ENCODE measurements at places on chromosomes 1 and 21. TPM values are rescaled to one million over a fixed set of nuclear protein-coding genes. Genes with fewer than 3 reads are reported as not detected.

- DNase-seq: no peak
Measured at GRCh38 chr1:31199236-31199790, 40.4 kb downstream of the NKAIN1 start.

DNA sequence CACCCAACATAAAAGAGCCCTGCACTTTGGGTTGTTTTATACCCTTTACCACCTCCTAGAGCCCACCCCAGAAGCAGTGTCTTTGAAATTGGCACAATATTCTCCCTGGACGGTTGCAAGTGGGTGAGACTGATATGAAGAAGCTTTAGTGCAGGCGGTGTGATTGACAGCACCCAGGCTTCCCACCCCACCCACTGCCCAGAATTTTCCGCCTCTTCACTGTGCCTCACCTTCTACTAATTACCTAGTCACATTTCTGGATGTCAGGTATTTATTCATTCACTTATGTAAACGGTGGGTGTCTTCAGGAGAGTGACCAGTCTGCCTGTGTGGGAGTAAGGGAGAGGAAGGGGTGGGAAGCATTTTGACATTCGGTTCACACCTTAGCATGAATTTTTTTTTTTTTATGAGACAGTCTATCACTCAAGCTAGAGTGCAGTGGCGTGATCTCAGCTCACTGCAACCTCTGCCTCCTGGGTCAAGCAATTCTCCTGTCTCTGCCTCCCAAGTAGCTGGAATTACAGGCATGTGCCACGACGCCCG is 1.7 kb upstream of the FAM89A start:
- DNase-seq: no peak

- no peak for DNase-seq
Measured at GRCh38 chr1:230204842-230205241, 137.8 kb downstream of the GALNT2 start.

GRCh38 chr1:153832293-153832692 is 57.1 kb downstream of the SLC27A3 start:
- no peak for DNase-seq

DNA sequence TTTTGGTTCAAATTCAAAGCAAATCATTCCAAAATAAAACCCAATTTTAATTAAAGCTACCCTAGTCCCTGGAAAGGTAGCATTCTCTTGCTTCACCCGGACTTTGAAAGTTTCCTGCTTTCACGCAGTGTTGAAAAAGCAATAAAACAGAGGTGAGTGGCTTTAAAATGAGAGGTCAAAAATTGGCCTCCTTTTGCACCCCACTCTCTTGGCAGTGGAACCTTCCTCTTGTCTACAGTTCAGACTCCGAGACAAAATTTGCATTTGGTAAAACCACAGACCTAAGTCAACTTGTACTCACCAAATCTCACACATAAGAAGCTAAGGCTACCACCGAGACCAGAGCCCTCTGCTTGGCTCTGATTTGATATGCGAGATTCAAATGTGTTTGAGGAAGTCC is 252.7 kb downstream of the TTLL7 start:
- DNase-seq: no peak

DNA sequence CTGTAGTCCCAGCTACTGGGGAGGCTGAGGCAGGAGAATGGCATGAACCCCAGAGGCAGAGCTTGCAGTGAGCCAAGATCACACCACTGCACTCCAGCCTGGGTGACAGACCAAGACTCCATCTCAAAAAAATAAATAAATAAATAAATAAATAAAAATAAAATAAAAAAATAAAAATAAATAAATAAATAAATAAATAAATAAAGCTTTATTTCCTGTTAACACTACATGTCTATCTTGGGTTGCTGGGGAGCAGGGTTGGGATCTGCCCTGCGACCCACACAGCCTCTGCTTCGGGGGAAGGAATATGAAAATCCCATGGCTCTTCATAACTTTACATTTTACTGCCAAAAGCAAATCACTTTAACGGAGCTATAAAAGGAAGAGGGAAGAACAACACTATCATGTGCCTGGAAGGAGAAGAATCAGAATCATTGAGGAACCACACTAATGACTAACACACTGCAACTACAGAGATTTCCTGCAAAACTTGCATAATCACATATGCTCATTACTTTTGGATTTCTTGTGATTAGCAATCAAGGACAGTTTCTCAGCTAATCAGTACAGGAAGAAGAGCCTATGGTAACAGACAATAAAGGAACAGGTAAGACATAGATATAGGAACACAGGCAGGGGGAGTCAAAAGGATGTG is 72.8 kb upstream of the CD55 start:
- DNase-seq: no peak

- no peak for DNase-seq
Measured at GRCh38 chr21:39640754-39641153, 28.0 kb downstream of the B3GALT5 start.

GRCh38 chr1:110770832-110771231 is 96.1 kb upstream of the KCNA3 start:
- no peak for DNase-seq

- DNase-seq: no peak
Measured at GRCh38 chr1:173024543-173024942, 26.2 kb downstream of the TNFSF18 start.

GRCh38 chr1:67085326-67085725 is 31.4 kb upstream of the SLC35D1 start:
- DNase-seq: no peak

DNA sequence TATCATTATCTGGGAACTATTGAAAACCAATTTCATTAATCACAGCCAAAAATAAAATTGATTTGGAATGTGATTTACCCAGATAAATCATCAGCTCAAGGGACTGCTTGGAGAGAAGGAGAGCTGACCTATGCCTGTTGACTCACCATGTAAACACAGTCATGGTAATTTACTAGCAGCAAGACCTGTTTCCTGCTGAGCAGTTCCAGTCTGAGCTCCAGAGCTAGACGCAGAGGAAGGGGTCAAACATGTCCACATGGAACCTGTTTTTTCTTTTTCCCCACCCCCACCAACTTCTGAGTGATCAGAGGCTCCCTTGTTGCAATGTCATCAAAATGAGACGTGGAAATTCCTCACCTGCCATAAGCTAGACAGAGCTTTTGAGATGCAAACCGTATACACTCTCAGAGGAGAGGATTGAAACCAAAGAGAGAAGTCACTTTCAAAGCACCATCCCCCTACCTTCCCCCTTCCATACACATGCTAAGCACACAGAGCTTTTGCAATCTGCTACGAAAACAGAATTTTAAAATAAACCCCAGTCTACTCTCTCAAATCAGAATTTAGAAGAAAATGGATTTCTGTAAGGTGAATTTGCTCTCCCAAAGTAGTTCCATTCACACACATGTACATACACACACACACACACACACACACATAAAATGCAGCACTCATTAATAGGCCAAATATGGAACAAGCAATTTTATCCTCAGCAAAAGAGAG is 55.9 kb upstream of the PTGFRN start:
- peak; percentile 30 for DNase-seq

- DNase-seq: no peak
Measured at GRCh38 chr1:3106216-3106615, 37.2 kb downstream of the PRDM16 start.

- DNase-seq: no peak
Measured at GRCh38 chr21:25647647-25648046, 8.6 kb downstream of the JAM2 start.

DNA sequence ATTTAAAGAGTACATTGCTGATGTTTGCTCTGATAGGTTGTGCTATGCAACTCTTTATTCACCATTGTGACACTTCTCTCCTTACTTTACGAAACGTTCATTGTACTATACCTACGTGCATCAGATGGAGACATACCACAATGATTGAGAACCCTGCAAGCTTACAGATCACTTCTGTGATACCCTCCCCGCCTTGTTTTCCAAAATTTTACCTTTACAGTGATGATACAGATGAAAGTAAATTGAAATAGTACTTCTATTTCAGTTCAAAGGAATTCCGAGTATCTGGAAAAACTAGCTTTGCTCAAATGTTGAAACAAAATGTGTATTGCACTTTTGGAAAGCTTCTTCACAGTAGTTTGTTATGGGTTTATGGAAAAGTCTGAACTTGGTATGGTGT is 3.3 kb downstream of the OR14K1 start:
- DNase-seq: no peak

- no peak for DNase-seq
Measured at GRCh38 chr1:44032170-44032790, 1.0 kb upstream of the SLC6A9 start.

- DNase-seq: no peak
Measured at GRCh38 chr1:51165540-51165939, 63.5 kb downstream of the C1orf185 start.

DNA sequence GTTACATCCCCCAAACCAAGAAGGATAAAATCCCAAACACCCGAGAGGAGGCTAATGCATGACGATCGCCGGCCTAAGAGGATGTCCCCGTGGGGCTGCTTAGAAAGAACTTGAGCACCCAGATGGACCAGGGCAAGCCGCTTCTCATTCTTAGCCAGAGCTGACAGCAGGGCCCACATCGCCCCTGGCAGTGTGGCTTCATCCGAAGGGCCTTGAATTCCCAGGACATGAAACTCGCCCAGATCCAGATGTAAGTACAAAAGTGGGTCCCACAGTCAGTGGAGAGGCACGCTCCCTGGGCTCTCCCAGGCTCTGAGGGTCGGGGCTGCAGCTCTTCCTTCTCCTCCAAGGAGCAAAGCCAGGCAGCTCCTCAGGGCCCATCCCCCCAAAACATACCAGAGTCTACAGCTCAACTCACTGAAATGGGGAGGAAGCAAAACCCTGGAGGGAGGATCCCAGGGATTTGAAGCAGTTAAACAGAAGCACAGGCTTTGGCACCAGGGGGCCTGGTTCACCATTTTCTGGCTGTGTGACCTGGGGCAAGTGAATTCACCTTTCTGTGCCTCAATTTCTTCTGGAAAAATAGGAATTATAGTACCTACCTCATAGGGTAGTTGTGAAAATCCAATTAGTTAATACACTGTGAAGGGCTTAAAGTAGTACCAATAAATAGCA is 85.6 kb downstream of the MAN1C1 start:
- DNase-seq: no peak

DNA sequence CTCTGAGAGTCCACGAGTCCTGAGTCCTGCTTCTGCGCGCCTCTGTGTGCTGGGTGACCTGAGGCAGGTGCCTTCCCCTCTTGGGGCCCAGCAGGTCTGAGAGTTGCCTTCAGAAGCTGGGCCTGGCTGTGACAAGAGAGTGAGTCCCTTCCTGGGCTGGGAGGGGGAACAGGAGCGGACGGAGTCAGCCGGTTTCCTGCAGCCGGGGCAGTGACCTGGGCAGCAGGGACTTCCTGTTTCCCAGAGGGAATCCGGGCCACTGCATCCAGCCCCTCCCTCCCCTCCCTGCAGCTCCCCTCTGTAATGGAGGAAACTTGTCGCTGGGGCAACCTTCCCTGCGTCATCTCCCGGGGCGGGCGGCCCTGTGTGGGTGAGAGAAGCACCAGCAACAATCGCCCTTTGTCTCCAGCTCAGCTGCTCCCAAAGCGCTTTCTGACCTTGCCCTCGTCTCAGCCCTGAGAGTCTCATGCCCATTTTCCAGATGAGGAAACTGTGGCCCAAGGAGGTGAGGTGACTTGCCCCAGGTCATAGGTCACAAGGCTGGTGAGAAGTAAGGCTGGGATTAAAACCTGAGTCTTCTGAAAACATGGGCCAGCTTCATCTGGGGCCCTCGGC is 61.1 kb downstream of the SDC3 start:
- DNase-seq: no peak

GRCh38 chr1:38334930-38335592 is 288.5 kb upstream of the POU3F1 start:
- DNase-seq: no peak

GRCh38 chr1:202144402-202145067 is at the start of gene ARL8A:
Gene ARL8A, minus strand, starts transcription at chr1:202144737. Its CDS starts 165 bp downstream, at chr1:202144572.
- DNase-seq: no peak

GRCh38 chr1:182261655-182262054 is 129.9 kb downstream of the GLUL start:
- DNase-seq: no peak

- no peak for DNase-seq
Measured at GRCh38 chr1:51570063-51570710, 46.7 kb upstream of the OSBPL9 start.

GRCh38 chr21:33234635-33235520 is 5.1 kb downstream of the IFNAR2 start:
- peak; percentile 31 for DNase-seq

GRCh38 chr1:119859647-119860046 is 36.7 kb downstream of the ADAM30 start:
- DNase-seq: no peak

DNA sequence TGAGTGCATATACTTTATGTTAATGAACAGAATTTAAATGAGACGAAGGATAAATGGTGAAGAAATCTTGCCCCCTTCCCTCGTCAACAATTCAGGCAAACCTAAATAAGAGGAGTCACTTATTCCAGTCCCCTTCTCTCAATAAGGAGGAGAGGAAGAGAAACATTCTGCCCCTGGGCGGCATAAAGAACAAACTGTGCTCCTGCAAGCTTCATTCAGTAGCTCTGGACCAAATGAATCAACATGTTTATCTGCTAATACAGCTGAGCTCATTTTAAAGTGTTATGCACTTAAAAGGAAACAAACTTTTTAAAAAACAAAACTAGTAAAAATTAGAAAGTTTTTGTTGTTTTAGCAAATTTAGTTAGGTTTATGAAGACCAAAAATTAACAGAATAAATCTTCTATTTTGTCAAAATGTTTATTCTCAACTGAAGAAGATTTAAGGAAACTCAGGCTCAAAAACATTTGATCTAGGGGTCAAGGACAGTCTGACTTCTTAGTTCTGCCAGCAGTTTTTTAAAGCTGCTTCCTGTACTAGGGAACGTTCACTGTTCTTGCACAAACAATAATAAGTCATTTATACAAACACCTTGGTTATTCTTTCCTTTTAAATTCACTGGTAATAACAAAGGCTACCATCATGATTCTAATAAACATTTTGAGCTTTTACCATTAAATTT is 58.3 kb downstream of the AKT3 start:
- DNase-seq: no peak

DNA sequence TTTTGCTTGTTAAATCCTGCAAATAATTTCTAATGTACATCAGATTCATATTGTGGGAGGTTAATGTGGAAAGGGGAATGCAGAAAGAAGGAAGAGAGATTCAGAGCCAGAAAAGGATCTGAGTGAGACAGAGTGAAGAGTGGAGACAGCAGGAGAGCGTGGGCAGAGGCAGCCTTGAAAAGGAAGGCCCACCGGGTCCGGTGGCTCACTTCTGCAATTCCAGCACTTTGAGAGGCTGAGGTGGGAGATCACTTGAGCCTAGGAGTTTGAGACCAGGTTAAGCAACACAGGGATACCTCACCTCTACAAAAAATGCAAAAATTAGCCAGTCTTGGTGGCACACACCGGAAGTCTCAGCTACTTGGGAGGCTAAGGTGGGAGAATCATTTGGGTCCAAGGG is 222.0 kb upstream of the RAB4A start:
- DNase-seq: no peak

Gene CFHR4
- total RNA-seq: not detected

Gene PDPN
- total RNA-seq: not detected

Gene NBPF11
- total RNA-seq: 6.5 TPM

Gene PLEKHM2
- 63.8 TPM for total RNA-seq

Gene TRABD2B
- total RNA-seq: not detected

Gene EPHX1
- 3.2 TPM for total RNA-seq

Gene SAMD13
- total RNA-seq: 5.7 TPM

Gene C1orf53
- total RNA-seq: not detected

Gene FCRL1
- 3.2 TPM for total RNA-seq

Gene CADM3
- total RNA-seq: not detected

Gene NBPF20
- 0.54 TPM for total RNA-seq

Gene SLFNL1
- total RNA-seq: 1.6 TPM

Gene NPHS2
- not detected for total RNA-seq

Gene GIPC2
- total RNA-seq: 0.54 TPM

Gene ARHGEF16
- total RNA-seq: 0.27 TPM

Gene GPR52
- total RNA-seq: 4.6 TPM

Gene ENSA
- total RNA-seq: 83.7 TPM

All from hematopoietic multipotent progenitor cell (in vitro differentiated cells).